ENCODE measurements at places on chromosomes 16 and 17. TPM values are rescaled to one million over a fixed set of nuclear protein-coding genes. Genes with fewer than 3 reads are reported as not detected.

Gene KRT31
- not detected for total RNA-seq

Gene ITGA2B
- total RNA-seq: 0.62 TPM

Gene C17orf67
- total RNA-seq: 1.1 TPM

DNA sequence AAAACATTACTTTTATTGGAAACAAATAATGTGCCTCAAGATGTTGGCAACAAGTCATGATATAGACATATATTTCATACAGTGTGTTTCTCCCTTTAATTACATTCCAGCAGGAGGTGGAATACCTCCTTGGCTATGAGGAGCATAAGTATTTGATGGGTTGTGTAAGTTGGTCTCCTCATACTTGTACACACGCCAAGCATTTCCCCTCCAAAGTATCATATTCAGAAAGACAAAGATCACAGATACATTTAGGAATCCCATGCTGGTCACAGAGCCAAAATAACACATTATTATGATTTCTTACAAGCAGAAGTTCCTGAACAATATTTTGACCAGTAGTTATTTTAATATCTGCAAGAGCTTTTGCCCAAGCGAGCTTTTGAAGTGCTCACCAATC lies 57.8 kb downstream of the WSB1 start:
- no peak for DNase-seq

- DNase-seq: no peak
Observed at GRCh38 chr17:35788477-35789368, 6.7 kb downstream of the MMP28 start.

GRCh38 chr17:65230040-65230439 lies 92.9 kb downstream of the RGS9 start:
- DNase-seq: no peak

DNA sequence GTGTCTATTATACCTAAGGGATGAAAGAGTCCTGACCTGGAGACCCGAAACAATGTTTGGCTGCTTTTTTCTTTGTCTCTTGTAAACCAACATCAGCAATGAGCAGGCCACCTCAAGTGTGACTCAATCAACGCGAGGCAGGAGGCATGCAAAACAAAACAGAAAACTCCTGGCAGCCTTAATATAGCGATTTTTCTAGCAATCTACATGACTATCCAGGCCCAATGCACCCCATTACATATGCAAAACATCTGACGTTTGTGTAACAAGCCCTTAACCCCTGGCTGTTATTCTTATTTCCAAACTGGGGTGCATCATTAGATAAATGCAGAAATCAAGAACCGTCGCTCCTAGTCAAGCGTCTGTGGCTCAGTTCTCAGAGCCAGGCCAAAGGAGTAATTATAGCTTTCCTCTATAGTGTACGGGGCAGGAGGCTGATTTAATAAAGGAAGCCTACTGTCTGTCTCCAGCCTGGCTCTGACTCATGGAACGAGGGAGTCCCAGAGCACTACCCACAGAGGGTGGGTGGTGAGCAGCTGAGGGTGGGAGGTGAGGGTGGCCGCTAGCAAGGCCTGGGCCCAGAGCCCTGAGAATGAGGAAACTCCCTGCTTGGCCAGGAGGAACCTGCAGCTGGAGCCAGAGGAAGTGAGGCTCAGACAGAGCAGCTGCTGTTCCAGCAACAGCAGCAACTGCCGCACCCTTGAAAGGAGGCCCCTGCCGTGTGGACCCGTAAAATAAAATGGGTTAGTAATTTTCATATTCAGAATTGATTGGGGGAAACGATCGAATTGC lies 43.9 kb downstream of the CHD9 start:
- peak; percentile 92 for DNase-seq

- DNase-seq: no peak
Observed at GRCh38 chr17:59851439-59852375, 41.0 kb downstream of the TUBD1 start.

DNA sequence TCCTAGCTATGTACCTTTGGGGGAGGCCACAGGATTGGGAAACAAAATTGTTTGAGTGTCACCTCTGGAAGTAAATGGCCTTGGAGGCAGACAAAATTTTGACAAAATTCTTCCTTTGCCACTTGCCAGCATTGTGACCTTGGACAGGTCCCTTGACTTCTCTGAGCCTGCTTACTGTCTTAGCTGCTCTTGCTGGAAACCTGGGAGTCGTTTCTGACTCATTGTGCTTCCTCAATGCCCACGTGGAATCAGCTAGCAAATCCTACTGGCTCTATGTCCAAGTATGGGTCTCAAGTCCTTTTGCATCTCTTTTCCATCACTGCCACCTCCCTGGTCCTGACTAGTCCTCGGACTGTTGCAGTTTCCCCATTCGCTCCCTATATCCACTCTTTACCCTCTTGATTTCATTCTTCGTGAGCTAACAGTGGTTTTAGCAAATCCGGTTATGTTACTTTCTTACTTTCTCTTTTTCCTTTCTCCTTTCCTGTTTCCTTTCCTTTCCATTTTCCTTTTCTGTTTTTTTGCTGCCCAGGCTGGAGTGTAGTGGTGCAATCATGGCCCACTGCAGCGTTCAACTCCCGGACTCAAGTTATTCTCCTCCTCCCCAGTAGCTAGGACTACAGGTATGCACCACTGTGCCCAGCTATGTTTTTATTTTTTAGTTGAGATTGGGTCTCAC lies 68.1 kb upstream of the LGALS9 start:
- no peak for DNase-seq
